ENCODE measurements at places on chromosomes 3 and 15.

GRCh38 chr3:4525560-4526223 lies 32.5 kb downstream of the ITPR1 start:
- no peak for DNase-seq

DNA sequence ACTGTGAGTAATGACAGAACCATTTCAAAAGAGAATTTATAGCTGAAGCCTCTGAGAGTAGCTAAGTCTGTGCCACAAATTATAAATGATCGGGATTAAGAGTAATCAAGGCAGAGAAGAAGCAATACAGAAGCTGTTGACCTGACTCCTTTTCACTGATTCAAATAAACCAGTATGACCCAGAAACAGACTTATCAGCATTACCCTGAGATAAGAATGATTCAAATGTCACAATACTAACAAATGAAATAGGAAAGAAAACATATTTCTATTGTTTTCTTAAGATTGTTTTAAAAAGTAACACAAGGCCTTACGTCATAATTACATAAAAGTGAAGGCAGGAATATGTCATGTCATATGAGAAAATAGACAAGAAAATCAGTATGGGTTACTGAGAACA lies 1534.6 kb downstream of the SI start:
- DNase-seq, result no peak

- DNase-seq, result no peak
Observed at GRCh38 chr3:16932877-16933276, 48.1 kb downstream of the PLCL2 start.

DNA sequence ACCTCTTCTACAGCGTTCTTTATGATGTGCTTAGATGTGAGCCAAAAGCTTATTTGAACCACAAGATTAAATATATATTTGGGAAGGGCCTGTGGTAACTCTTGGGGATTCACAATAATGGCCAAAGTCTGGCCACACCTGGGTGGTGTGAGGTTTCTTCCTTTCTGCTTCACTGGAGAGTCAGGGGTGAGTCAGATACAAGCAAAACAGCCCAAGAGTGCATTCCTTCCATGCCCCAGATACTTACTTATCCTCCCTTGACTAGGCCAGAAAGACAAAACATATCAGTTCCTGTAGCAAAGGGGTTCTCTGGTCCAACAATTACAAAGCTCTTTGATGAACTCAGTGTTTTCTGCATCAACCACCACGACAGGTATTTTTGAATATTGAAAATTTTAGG lies 941 bp downstream of the ZBED2 start:
- no peak for DNase-seq

DNA sequence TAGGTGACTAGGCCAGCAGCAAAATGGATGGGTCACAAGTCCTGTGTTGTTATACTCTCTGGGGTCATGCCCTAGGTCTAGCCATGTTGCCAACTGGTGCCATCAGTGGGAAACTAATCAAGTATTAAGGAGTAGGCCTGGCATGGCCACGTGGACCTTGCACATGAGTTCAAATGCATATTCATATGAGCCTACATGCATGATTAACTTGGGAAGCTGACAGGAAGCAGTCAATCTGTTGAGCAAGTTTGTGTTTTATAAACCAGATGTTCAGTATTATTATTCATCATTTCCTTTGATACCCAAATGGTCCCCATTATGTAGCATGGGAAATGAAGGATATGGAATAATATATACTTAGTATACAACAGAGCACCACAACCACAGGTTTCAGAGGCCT lies 95.0 kb downstream of the LRTM1 start:
- no peak for DNase-seq

DNA sequence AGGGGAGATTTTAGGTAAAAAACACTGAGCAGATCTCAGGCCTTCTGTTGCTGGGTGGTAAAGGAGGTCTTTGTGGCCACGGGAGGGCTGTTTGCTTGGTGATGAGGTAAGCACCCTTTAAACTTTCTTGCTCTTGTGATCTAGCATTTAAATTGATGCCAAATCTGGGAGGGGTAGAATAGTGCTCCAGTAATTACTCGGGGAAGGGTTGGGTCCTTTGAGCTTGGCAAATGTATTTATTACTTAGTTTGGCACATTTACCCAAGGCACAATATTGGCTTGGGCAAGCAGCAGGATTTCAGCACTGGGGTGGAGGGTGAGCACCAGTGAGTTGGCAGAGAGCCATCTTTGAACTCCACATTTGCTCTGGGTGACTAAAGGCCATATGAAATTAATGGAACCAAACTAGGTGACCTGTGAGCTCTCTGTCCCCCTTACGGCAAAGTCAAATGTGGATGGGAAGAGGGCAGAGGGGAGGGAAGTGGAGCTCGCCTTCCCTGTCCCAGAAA lies 185.9 kb upstream of the ONECUT1 start:
- no peak for DNase-seq

- no peak for DNase-seq
Observed at GRCh38 chr3:38210141-38210757, 44.9 kb downstream of the OXSR1 start.

DNA sequence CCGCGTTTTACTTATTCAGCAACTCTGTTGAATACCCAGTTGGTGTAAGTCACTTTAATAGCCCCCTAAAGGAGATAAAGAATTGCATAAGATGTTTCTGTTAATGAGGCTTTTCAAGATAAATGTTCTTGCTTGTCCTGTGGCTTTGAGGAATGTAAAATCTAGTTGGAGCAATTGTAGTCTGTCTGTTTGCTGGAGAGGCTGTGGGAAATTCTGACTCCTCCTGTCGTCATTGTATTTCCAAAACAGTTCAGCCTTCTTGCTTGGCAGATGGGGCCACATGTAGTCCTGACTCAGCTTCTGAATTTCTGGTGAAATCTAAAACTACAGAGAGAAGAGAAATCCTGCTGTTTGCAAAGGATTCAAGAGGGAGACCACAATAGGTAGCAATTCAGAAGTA lies 114.4 kb downstream of the RYR3 start:
- DNase-seq, result no peak

- DNase-seq, result no peak
Observed at GRCh38 chr15:92304223-92304975, 89.3 kb upstream of the ST8SIA2 start.

DNA sequence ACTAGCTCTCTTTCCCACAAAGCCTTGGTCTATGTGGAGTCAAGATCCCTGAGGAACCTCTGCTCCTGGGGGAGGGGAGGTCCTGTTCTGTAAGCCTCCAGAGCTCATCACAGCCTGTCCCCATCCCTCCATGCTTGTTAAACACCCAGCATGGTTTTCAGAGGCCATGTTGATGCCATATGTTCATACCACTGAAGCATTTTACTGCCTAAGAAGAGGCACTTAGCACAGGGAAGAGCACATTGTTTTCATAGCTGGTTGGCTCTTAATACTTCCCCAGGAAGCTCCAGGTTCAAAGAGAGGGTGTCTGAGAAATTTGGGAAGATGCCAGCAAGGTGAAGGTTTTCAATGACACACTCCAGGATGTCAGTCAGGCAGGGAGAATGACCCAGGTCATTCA lies 25.6 kb downstream of the CPNE4 start:
- no peak for DNase-seq

DNA sequence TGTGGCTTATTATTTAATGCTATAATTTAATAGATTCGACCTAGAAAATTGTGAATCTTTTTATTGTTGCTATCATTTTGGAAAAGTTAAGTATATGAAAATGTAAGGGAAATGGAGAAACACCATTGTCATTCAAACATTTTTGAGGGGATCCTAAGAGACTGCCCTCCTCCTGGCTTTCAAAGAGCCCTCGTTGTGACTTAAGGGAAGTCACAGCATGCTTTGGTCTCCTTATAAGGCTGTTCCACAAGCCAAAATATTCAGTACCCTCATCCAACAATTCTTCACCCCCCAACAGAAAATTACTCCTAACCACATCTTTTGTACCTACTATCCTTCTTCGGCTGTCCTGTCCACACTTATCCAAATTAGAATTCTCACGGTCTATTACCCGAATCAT lies 140.2 kb downstream of the GBE1 start:
- DNase-seq, result no peak

- peak; percentile 7 for DNase-seq
Observed at GRCh38 chr3:69791919-69792399, 52.7 kb downstream of the MITF start.

- no peak for DNase-seq
Observed at GRCh38 chr15:83166218-83166617, 41.4 kb downstream of the HDGFL3 start.

DNA sequence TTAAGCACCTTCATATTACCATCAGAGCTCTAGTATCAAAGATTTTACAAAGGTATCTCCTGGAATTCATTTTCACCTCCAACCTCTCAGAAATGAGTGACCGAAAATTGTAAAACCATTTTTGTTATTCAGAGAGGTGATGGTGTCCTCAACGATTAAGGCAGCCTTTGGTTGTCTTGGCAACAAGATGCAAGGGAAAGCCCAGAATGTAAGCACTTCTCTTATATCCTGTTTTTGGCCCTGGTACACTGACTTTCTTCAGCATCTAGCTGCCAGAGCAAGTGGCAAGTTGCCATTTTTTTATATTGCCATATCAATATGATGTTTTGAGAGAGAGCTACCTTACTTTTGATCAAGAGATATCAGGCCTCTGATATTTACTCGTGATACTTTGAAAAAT lies 384.9 kb upstream of the NECTIN3 start:
- DNase-seq, result no peak

Data from Jurkat, Clone E6-1 (cell line).